Lower leg skin (tissue), 4 donors: ENCODE measurements at places on chromosomes 3 and 15. TPM values are rescaled to one million over a fixed set of nuclear protein-coding genes. Genes with fewer than 3 reads are reported as not detected.

ATP8B4 gene
- total RNA-seq, result 6.3 TPM

- peak; percentile 58 for DNase-seq
Measured at GRCh38 chr3:192851821-192852372, 65.8 kb downstream of the MB21D2 start.

DNA sequence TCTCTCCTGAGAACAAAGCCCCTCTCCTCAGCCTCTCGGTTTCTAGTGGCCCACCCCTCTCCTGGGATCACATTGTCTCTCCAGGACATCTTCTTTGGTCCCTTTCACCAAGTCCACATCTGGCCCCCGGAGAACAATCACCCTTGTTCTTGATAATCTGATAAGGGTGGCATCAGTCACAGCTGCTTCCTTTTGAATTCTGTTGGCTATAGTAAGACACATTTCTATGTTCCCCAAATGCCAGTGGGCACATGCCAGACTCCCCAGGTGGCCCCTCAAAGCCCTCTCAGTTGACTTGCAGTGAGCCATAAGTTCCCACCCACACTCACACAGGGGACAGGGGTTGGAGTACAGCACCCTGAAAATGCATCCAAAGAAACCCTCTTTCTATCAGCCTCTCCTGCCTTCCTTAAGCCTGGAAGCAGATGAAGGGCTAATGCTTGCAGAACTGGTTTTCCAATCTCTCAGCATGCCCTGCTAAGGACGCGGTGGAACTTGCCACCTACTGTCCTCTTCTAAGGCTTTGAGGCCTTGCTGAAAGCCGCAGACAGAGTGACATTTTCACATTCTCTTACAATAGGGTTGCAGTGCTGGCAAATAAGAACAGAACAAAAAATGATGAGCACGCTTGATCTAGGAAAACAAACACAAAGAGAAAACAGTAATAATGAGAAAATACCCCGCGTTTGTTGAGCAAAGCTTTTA, 101.3 kb upstream of the SLCO3A1 start:
- no peak for DNase-seq

- DNase-seq, result no peak
Measured at GRCh38 chr15:39191871-39192291, 389.0 kb upstream of the THBS1 start.

DNA sequence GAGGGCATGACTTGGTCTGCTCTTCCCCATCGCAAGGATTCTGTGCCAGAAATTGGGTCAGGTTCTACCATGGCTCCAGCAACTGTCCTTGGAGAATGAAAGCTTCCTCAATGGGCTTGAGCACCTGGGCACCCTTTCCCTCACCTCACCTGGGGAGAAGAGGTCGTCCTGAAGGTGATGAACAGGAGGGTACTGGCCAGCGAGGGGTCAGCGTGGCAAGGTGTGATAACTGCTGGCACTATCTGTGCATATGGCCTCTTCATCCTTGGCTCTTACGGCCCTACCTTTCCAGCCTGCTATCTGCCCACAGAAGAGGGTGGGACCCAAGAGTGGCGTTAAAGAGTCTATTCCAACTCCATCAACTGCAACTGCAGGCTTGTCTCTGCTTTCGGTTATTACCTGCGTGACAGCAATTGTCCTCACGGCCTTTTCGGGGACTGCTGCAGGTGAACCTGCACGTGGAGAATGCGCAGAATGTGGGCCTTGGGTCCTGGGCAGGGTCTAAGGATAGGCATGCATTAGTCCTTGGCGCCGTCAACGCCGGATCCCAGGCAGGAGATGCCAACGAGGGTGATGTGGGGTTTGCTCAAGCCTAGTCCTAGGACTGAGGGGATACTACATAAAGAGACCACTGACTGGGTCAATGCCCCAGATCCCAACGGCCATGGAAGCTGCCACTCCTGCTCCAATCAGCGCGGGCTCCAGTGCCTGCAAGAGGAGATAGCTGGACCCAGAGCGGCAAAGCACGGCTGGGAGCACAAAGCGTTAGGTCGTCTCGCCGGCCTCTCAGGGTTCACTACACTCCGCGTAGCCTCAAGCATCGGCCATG, 625 bp upstream of the RBM15B start:
- DNase-seq, result peak; percentile 68

DNA sequence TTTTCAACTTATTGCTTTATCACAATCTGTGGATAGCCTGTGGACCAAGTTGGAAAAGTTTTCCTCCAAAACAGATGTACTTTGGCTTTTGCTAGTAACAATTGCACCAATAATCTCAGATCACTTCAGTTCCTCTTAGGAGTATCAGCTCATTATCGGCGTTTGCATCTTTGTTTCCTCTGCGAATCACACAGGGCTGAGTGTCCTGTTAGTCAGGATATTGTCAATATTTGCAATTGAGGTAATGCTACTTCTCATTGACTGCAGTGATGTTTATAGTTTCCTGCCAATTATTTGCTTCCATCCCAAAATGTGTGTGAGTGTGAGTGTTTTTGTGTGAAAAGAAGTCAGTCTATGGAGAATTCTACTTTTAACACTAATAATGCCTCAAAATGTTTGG, 545.0 kb downstream of the SI start:
- DNase-seq, result no peak

- no peak for DNase-seq
Measured at GRCh38 chr3:2921452-2921851, 188.7 kb downstream of the IL5RA start.
